ENCODE measurements at places on chromosomes 5 and 9.

DNA sequence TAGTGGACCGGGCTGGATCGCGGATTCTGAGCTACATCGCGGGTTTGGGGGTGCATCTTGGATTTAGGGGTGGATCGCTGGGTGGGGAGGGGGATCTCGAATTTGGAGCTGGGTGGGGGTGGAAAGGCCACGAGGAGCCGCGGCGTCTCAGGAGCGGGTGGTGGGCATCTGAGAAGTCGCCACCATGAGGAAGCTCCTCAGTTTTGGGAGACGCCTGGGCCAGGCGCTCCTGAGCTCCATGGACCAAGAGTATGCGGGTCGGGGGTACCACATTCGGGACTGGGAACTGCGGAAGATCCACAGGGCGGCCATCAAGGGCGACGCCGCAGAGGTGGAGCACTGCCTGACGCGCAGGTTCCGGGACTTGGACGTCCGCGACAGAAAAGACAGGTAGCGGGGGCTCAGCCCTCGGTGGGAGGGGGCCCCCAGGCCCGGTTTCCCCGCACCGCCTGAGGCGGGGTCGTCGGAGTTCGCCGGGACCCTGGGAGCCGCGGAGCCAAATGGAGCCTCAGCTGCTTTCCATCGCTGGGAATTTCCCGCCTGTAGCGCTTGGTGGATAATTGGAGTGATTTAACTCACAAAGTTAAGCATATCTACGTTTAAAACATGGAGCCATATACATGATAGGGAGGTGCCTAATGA is 376 bp downstream of the ANKRD18B start:
- DNase-seq, result no peak

- no peak for DNase-seq
These were observed 23.5 kb downstream of the ITGA1 start for GRCh38 chr5:52811067-52811749.

- no peak for DNase-seq
These were observed 224.8 kb downstream of the ENC1 start for GRCh38 chr5:74415695-74416102.

DNA sequence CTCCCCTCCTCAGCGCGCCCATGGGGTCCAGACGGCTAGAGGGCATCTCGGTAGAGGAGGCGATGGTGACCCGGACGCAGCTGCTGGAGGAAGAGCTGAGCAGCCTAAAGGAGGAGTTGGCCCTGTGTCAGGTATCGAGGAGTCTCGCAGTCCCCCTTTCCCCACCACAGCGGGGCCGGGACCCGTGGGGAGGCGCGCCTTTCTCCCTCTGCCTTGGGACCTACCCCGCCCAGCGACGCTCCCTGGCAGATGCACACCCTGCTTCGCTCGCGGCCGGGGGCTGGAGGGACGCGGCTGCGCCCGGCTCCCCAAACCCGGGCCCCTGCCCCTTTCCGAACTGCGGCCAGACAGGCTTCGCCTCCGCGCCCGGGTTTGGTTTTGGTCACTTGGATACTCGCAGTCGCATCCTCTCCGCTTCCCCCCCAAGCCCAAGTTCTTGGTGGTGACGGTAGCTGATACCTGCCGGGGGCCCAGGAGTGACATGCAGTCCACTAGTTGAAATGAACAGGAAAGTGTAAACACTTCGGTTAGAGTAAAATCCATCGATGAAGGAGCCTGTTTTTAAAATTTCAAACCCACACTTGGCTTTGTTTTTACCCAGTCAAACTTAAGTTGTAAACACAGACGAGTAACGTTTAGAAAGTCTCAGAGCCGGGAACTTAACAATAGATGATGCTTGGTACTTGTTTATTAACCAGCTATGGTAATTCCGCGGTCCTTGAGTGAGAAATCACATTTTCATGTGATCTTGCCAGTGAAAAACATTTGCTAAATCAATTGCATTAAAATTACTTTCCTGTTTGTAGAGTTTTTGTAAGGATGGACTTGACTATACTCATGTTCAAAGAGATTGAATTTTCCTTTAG is 688 bp downstream of the CNTLN start:
- no peak for DNase-seq

DNA sequence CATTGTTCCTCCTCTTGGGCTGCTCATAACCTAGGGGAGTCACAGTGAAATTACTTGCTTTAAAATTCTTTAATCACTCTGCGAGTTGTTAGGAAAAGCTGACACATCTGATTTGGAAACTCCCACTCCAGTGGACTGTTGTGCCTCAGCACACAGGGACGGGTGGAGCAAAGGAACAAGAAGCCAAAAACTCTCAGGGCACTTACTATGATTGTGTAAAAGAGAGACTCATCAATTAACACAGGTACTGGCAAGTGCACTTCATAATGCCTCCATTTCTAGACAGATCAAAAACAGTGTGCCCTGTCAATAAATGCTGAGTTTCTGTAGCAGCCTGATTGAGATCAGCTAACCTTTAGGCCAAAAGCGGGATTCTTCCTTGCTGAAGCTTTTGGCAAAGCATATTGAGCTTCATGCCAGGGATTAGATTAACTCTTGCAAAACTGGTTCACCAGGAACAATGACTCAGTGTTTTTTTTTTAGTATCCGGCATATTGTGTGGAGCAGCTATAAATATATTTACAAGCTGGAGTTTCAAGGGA is 55.9 kb downstream of the TMC1 start:
- no peak for DNase-seq

- no peak for DNase-seq
These were observed 8.4 kb upstream of the GOLPH3 start for GRCh38 chr5:32182463-32183063.
